Hair follicular keratinocyte (primary cell): ENCODE measurements at places on chromosomes 7 and 10. TPM values are rescaled to one million over a fixed set of nuclear protein-coding genes. Genes with fewer than 3 reads are reported as not detected.

Gene IGFBP1
- total RNA-seq, result not detected in 2 replicates

Gene WNT16
- not detected in 2 replicates for total RNA-seq

Gene COL17A1
- total RNA-seq, result 971 and 1,665 TPM in 2 replicates

Gene AKR1E2
- total RNA-seq, result 1.3 and 2.3 TPM in 2 replicates

Gene LRIT1
- total RNA-seq, result not detected in 2 replicates

Gene NPTX2
- 0.47 and 3.6 TPM in 2 replicates for total RNA-seq

Gene PDLIM1
- total RNA-seq, result 132 and 133 TPM in 2 replicates

Gene MOGAT3
- not detected in 2 replicates for total RNA-seq

Gene GHITM
- 191 and 192 TPM in 2 replicates for total RNA-seq

Gene NME8
- not detected in 2 replicates for total RNA-seq

Gene CCNY
- total RNA-seq, result 30.4 and 43.4 TPM in 2 replicates

Gene EMX2
- 1.2 and 2.3 TPM in 2 replicates for total RNA-seq

Gene SFTPA1
- not detected in 2 replicates for total RNA-seq

Gene SH2D4B
- not detected in 2 replicates for total RNA-seq

Gene FFAR4
- total RNA-seq, result not detected in 2 replicates

Gene TASOR2
- total RNA-seq, result 38.3 and 52.9 TPM in 2 replicates

Gene PCLO
- 2.0 and 4.1 TPM in 2 replicates for total RNA-seq

Gene PKD2L1
- not detected in 2 replicates for total RNA-seq

Gene TFR2
- total RNA-seq, result 0.11 and 0.39 TPM in 2 replicates

Gene OR13A1
- total RNA-seq, result not detected in 2 replicates
